ENCODE measurements at places on chromosomes 2 and 18.

DNA sequence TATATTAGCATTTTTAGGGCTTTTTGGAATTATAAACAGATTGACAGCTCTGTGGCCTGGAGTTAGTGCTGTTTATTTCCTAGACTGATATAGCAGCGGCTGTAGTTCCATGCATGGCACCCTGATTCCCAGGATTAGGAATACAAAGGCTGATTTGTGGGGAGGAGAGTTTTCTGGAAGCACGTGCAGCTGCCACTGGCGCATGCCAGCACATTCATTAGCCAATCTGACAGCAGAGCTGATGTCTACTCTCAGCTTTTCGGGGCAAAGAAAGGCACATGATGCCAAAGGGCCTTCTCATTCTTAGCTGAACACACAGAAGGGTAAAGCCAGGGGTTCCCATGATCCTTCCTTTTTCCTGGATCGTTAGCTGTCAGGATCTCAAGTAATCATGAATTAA, 45.7 kb upstream of the RAPH1 start:
- DNase-seq, result no peak

DNA sequence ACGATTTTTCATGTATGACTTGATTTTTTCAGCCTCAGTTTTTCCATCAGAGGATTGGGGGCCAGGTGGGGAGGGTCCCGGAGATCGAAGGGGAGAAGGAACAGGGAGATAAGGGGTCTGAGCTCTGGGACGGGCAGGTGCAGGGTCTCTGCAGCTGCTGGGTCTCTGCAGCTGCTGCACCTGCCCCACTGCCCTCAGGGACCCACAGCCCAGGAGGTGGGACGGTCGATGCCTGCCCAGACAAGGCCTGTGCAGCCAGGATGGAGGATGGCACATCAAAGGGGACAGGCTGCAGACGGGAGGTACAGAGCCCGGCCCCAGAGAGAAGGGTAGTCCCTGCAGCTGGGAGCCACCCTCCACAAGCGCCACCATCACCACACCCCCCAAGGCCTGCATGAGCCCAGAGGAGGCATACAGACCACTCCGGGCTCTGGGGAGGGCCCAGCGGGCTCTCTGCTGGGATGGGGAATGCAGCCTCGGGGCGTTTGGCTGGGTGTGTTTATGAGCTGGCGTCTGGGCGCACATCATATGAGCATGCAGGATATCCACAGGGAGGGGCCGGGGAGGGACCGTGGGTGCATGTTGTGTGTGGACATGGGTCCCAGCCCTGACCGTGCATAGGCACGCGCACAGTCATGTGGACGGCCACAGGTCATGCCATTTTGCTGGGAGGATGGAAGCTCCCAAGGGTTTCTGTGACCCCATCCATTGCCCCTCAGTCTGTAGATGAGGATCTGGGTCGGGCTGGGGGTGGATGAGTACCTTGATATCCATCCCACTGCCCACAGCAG, 34.9 kb upstream of the GPC1 start:
- DNase-seq, result no peak

- DNase-seq, result no peak
Measured at GRCh38 chr2:84781942-84782716, 98.8 kb downstream of the TRABD2A start.

GRCh38 chr18:49751427-49752094, 61.8 kb downstream of the ACAA2 start:
- no peak for DNase-seq

DNA sequence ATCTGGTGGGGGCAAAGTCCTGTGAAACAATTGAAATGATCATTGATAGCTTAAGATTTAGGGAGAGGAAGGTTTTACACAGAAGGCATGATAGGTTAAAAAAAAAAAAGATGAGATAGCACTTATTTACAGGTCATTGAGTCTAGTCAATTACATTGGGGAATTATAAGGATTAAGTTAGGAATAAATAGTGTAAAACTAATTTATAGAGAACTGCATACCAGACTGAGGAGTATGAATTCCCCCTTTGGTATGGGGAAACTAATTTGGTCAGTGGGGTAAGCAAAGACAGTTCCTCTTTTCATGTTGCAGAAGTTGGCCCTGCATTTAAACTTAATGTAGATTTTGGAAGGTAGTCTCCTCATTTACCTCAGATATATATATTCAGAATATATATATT, 10.8 kb downstream of the GLS start:
- DNase-seq, result no peak
